ENCODE measurements at places on chromosomes 2 and 18.

- H3K4me1 ChIP-seq: no peaks in the 10 kb centered on the region
- DNase-seq: no peak
- H3K36me3 ChIP-seq: no peaks in the 10 kb centered on the region
- no peak overlapping the region for H3K4me3 ChIP-seq
Measured at GRCh38 chr18:3931542-3932112, 481.7 kb downstream of the TGIF1 start.

GRCh38 chr2:42639340-42640077 is 71.1 kb downstream of the MTA3 start:
- no peak overlapping the region for H3K27ac ChIP-seq
- H3K27me3 ChIP-seq: no peaks in the 10 kb centered on the region
- H3K4me1 ChIP-seq: no peaks in the 10 kb centered on the region
- H3K36me3 ChIP-seq: no peaks in the 10 kb centered on the region
- no peak for DNase-seq

DNA sequence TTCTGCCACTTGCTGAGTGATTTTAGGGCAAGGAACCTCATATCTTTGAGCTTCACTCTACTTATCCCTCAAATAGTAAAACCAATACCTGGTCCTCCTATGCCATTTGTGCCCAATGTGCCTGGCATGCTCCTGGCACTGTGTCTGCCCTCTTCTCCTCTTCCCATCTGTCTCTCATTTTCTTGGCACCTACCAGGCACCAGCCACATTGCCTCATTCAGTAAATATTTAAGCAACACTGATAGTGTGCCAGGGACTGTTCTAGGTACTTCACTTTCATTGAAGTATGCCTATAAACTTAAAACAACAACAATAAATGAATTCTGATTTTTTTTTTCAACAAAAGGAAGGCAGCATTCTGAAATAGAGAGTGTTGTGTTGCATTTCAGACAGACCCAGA is 15.1 kb upstream of the BOD1L2 start:
- DNase-seq: no peak
- no peaks in the 10 kb centered on the region for H3K4me1 ChIP-seq
- H3K36me3 ChIP-seq: no peaks in the 10 kb centered on the region
- no peak overlapping the region for H3K4me3 ChIP-seq
- peaks cover 54% of the 10 kb centered on the region for H3K27me3 ChIP-seq

DNA sequence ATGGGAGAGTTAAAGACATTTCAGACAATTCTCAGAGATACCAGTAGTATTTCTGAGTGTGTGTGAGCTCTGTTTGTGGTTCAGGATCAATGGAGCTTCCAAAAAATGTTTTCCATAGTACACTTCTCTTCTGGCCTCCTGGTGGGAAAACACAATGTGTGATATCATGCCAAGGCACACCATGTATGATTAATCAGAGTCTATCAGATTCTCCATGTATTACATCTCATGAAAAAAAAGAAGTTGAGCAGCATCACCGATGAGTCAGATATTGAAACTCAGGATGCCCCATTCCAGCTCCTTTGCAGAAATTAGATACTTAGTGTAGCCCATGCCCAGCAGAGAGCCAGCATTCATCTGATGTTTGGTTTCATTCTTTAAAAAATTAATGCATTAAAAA is 620.3 kb upstream of the POU3F3 start:
- H3K4me1 ChIP-seq: no peaks in the 10 kb centered on the region
- no peak overlapping the region for H3K4me3 ChIP-seq
- H3K27me3 ChIP-seq: no peaks in the 10 kb centered on the region
- no peaks in the 10 kb centered on the region for H3K36me3 ChIP-seq
- DNase-seq: no peak

- no peaks in the 10 kb centered on the region for H3K36me3 ChIP-seq
- no peak overlapping the region for H3K27ac ChIP-seq
- no peak for DNase-seq
- peaks cover 41% of the 10 kb centered on the region for H3K27me3 ChIP-seq
- H3K4me3 ChIP-seq: no peak overlapping the region
Measured at GRCh38 chr18:36316246-36316645, 18.7 kb downstream of the FHOD3 start.

DNA sequence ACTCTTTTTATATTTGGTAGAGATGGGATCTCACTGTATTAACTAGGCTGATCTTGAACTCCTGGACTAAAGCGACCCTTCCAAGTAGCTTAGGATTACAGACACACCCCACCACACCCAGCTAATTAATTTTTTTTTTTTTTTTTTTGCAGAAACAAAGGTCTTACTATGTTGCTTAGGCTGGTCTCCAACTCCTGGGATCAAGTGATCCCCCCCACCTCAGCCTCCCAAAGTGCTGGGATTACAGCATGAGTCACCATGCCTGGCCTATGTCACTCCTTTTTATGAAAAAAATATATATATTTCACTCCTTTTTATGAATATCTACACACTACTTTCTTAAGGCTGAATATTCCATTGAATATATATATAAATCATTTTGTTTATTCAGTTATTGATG is 162.8 kb downstream of the MGAT5 start:
- no peak for DNase-seq
- no peak overlapping the region for H3K4me3 ChIP-seq
- H3K36me3 ChIP-seq: peaks cover 5% of the 10 kb centered on the region

GRCh38 chr2:47128705-47129104 is 26.4 kb downstream of the STPG4 start:
- no peak for DNase-seq
- H3K4me1 ChIP-seq: peaks cover 2% of the 10 kb centered on the region
- H3K27me3 ChIP-seq: peaks cover 14% of the 10 kb centered on the region
- H3K4me3 ChIP-seq: no peak overlapping the region
- no peak overlapping the region for H3K27ac ChIP-seq

- no peaks in the 10 kb centered on the region for H3K27me3 ChIP-seq
- H3K4me1 ChIP-seq: no peaks in the 10 kb centered on the region
- no peak overlapping the region for H3K4me3 ChIP-seq
- DNase-seq: no peak
Measured at GRCh38 chr18:65257149-65257548, 493.7 kb upstream of the CDH7 start.

GRCh38 chr2:169860149-169860548 is 32.9 kb downstream of the UBR3 start:
- H3K27me3 ChIP-seq: no peaks in the 10 kb centered on the region
- no peak overlapping the region for H3K4me3 ChIP-seq
- peaks cover 4% of the 10 kb centered on the region for H3K36me3 ChIP-seq
- peaks cover 20% of the 10 kb centered on the region for H3K4me1 ChIP-seq
- H3K27ac ChIP-seq: no peak overlapping the region

DNA sequence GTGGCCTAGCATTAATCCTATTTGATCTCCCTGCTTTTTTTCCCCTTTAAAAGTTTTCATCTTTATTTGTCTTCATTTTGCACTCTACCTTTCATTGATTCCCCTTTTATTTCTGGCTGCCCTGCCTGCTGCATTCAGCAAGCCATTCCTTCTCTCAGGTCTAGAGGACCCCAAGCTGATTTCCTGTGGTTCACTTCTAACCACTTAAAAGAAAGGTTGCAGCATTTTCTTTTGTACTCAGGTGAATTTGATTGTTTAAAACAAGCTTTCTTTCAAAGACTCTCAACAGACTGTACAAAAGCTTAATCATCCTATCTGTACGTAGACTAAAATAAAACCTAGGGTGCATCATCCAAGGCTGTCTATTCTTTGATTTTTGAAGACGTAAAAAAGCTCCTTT is 160.3 kb downstream of the CSRNP3 start:
- H3K27me3 ChIP-seq: peaks cover 5% of the 10 kb centered on the region
- peaks cover 6% of the 10 kb centered on the region for H3K4me1 ChIP-seq
- no peak for DNase-seq
- H3K4me3 ChIP-seq: no peak overlapping the region

- H3K27ac ChIP-seq: no peak overlapping the region
- peaks cover 4% of the 10 kb centered on the region for H3K36me3 ChIP-seq
- peak overlapping the region; percentile 61 for H3K4me3 ChIP-seq
- H3K4me1 ChIP-seq: peaks cover 53% of the 10 kb centered on the region
- H3K27me3 ChIP-seq: no peaks in the 10 kb centered on the region
- no peak for DNase-seq
Measured at GRCh38 chr2:224570328-224570993, 14.7 kb downstream of the CUL3 start.

DNA sequence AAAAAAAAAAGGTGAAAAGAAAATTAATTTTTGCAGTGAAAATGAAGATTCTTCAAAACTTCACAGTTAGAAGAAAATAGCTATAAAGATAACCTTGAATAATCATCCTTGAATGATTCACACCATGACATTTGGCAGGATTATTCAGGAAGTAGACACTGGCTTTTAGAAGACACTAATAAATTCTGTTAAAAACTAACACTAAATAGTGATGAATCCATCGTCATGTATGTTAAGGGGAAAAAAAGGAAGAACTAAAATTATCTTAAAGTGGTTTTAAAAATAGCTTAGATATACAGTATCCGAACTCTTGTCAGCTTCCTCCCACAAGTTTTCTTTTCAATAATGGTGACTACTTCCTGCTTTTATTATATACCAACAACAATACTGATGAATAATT is 10.2 kb downstream of the USP37 start:
- H3K27me3 ChIP-seq: no peaks in the 10 kb centered on the region
- peaks cover 15% of the 10 kb centered on the region for H3K36me3 ChIP-seq
- no peak overlapping the region for H3K27ac ChIP-seq
- no peak for DNase-seq
- peaks cover 6% of the 10 kb centered on the region for H3K4me1 ChIP-seq
- H3K4me3 ChIP-seq: no peak overlapping the region

GRCh38 chr2:206527153-206527552 is 83.8 kb downstream of the ADAM23 start:
- H3K36me3 ChIP-seq: no peaks in the 10 kb centered on the region
- H3K4me1 ChIP-seq: peaks cover 13% of the 10 kb centered on the region
- H3K27ac ChIP-seq: no peak overlapping the region
- peaks cover 5% of the 10 kb centered on the region for H3K27me3 ChIP-seq
- H3K4me3 ChIP-seq: no peak overlapping the region
- DNase-seq: no peak

DNA sequence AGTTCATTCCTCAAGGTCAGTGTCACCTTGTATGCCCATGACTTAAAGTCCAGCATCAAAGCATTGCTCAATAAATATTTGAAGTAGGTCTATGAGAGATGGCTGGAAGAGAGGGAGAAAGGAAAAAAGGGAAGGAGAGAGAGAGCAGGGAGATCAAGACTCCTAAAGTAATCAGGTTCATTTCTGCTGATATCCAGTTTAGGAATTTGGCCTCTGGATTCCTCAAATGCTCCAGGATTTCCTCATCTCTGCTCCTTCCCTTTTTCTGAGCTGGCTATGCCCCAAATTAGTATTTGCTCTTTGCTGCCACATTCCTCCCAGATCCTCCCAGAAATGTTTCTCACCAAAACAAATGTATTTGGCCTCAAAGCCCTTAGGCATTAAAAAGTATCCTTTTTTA is 739.4 kb upstream of the CHAC2 start:
- no peak overlapping the region for H3K27ac ChIP-seq
- no peaks in the 10 kb centered on the region for H3K4me1 ChIP-seq

DNA sequence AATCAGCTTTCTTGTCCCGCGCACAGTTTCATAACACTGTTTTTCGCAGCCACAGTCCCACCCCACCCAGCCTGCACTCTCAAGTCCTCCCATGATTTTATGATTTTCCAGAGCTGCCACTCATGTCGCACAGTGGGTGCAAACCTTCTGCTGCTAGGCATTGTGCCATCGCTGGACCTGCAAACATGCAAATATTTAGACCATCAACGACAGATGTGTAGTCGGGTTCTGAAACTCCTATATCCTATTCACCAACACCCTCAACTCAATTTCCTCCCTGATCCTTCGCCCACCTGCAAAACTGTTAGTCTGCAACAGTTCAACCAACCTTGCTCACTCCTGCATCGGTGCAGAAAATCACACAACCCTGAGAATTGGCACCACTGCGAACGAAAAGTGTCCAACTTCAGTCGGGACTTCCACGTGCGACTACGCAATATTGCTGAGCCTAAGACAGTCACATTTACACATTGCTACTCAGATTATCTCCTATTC is 871 bp upstream of the ALS2 start:
- peaks cover 3% of the 10 kb centered on the region for H3K36me3 ChIP-seq
- H3K27ac ChIP-seq: peak overlapping the region; percentile 95
- peaks cover 21% of the 10 kb centered on the region for H3K4me1 ChIP-seq
- no peak for DNase-seq
- H3K4me3 ChIP-seq: peak overlapping the region; percentile 94

Data from T-helper 17 cell (primary cell).